ENCODE measurements at places on chromosomes 1 and 21.

GRCh38 chr1:237249120-237249519 is 207.1 kb downstream of the RYR2 start:
- DNase-seq, result no peak

- no peak for DNase-seq
Measured at GRCh38 chr21:25658427-25659035, 19.5 kb downstream of the JAM2 start.

- no peak for DNase-seq
Measured at GRCh38 chr1:53763461-53763860, 24.5 kb upstream of the GLIS1 start.

DNA sequence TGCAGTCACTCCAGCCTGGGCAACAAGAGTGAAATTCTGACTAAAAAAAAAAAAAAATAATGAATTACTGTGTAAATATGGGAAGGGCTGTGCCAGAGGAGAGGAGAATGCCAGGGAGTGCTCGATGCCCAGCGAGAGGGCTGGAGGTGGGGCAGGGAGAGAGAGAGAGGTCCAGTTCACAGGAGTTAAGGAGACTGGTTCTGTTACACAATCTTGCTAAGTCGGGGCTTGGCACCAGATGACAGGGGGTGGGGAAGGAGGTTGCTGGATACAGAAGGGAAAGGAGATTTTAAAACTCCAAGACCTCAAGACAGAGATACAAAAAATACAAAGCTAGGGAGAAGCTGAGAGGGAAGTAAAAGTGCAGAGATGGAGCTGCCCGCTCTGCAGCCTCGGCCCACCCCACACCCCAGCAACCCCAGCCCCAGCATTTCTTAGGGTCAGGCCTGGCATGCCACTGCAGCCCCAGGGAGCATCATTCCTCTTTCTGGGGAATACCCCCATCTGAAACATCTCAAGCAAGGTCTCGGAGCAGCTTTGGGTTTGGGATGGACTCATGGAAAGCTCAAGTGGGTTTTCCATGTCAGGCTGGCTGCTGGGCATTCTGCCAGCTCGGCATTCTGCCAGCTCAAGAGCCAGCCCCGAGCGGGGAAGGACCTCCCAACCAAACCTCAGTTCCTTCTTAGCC is 991 bp downstream of the SELENBP1 start:
- peak; percentile 79 for DNase-seq

All from DMS53 (cell line).